Posterior cingulate gyrus (tissue), 11 donors: ENCODE measurements at places on chromosomes 13 and 19.

DNA sequence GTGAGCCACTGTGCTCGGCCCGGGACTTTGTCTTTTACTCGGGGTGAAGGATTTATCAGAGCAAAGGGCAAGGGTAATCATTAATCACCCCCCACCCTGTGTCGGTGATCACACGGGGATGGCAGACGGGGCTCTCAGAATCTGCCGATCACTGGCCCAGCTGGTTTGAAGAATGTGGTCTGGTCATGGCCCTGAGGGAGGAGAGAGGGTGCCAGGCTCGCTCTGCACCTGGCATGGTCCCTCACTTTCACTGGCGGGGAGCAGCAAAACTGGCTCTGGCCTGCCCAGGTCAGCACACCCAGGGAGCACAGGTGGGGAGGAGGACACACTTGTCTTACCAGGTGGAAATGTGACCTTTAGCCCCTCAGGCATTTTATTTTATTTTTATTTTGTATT is 10.2 kb downstream of the REEP6 start:
- DNase-seq = no peak

- no peak for DNase-seq
Measured at GRCh38 chr13:25860265-25860664, 191.6 kb downstream of the SHISA2 start.

DNA sequence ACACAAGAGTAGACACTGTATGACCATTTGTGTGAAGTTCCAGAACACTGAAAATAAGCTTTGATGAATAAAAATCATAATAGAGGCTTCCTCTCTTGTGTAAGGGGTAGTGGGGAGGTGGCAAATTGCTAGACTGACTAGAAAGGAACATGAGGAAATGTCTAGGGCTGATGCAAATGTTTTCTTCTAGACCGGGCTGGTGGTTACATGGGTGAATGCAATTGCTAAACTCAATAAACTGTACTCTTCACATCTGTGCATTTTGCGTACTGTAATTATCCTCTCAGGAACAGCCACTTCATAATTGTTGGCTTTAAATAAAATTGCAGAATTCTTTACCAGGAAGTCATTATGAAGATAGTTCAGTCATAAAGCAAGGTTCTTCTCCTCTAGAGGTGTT is 5.2 kb upstream of the KBTBD7 start:
- no peak for DNase-seq

DNA sequence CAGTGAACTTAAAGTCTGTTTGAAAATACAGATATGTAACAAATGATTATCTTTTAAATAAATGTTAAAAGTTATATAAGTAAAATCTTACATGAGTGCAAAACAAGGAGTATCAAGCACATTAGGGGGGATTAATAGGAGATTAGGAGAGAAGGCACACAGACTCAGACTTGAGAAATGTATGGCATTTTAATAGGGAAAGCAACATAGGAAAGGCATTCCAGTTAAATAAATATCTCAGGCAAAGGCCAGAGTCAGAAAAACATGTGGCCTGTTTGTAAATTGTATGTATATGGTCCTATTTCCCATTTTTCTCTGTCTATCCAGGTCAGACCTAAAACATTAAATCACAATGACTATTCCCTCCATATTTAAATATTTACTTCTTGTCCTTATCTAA is 462.7 kb downstream of the GPC6 start:
- DNase-seq = no peak

DNA sequence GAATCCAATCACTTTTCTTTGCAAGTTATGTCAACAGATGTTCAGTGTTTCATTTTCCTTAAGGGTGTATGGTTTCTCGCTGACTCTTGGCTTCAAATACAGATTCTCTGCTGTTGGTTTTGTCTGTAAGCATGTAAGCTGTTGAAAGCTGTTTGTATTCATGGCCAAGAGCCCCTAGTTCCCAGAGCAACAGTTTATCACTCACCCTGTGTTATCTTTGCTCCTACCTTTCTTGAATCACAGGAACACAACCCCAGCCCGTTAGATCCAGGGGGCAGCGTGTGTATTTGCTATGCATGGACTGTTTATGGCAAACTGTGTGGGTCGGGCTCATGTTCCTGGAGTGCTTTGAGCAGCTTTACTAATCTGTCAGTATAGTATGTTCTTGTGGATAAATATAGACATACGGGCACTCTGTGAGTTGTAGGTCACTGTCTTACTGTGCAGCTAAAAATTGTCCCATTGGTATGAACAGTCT is 28.9 kb downstream of the FRY start:
- no peak for DNase-seq

DNA sequence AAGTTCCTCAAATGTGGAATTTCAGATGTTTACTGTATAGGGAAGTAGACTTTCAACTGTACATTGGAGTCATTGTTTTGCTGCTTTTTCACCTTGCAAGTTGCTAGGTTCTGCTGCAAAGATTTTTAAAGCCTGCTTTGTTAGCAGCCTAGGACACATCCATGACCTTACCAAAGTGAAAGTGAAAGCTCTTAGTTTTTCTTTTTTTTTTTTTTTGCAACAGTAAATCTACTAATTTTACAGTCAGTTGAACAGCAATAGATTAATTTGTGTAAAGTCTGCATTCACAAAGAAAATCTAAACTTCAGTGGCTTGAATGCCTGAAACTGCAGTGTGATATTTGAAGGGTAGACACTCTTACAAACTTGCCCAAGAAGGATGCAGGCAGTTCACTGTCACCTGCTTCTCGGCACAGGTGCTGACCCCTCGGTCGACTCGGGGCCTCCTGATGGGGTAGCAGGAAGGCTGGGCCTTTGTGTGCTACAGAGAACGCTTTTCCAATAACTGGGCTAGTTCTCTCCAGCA is 5.0 kb upstream of the MTIF3 start:
- DNase-seq = no peak

- no peak for DNase-seq
Measured at GRCh38 chr19:49327878-49328544, 3.0 kb upstream of the SLC6A16 start.

DNA sequence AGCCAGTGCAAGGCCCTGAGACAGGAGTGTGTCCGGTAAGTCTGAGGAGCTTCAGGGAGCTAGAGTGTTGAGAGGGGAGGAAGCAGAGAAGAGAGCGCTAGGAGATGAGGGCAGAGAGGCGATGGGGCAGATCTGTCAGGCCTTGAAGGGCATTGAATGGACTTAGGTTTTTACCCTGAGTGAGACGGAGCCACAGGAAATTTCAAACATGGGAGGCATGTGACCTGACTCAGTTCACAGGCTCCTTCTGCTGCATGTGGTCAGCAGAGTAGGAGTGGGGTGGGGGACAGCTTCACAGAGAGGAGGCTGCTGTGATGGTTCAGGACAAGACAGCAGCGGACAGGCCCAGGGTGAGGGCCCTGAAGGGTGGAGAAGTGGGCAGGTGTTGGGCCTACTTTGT is 2.5 kb upstream of the FAM98C start:
- no peak for DNase-seq

GRCh38 chr13:93953841-93954240 is 525.6 kb downstream of the DCT start:
- DNase-seq = no peak

DNA sequence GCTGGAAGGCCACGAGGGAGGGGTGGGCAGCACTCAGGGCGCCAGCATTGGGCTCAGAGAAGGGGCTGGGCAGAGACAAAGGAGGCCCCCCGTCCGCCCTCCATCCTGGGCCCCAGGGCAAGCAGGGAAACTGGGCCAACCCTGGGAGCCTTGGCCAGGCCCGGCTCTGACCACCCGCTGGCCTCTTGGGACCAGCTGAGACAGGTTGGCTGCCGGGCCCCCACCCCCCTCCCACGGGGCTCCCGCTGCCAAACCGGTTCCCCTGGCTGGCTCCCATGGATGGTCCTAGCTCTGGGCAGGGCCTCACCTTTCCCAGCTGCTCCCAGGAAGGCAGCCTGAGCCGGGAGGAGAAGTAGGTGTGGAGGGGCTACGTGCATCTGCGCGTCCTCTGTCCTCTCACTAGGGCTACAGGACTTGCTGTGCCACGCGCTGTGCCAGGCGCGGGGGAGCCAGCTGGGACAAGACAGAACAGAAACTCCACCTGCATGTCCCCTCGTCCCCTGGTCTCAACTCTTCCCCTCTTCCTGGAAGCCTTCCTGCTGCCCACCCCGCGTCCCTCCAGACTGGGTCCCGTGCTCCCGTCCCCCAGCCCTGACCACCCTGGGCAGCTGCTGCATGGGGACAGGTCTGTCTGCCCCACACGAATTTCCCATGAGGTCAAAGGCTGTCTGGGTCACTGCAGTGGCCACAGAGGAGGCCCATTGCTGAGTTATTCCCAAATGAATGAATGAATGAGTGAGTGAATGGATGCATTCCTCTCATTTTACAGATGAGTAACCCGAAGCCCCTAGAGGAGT is 29.1 kb upstream of the NCCRP1 start:
- DNase-seq = no peak

DNA sequence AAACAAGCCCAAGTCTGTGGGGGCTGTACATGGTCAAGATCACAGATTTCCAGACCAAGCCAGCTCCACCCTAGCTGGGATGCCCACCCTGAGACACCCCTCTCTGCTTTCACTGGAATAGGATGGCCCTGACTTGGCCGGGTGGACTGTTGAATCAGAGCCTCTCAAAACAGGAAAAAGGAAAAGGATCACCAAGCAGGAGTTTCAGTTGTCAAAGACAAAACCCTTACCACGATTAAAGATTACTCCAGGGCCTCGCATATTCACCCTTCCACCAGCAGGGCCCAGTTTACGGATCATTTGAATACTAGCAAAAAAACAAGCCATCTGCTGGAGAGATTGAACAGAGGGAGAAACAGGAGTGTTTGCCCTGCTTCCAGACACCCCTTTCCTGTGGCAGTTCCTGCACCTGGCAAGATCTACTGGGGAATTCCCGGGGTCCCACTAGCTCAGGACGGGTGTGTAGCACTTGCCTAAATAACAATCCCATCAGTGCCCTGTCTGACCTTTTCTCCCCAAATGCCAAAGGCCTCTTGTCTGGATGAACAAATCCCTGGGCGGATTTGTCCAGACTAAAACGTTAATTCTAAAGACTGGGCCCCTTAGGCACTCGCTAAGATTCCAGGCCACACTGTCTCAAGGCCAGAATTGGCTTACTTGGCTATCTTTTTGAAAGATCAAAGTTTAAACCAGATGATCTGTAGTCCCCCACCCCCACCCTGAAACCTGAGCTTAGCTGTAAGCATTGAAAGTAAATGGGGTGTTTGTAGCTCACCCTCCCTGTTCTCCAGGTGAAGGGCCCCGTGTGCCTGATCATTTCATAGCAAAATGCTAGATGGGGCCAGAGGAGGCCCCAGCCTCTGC is 38.4 kb downstream of the ACTN4 start:
- DNase-seq = no peak

DNA sequence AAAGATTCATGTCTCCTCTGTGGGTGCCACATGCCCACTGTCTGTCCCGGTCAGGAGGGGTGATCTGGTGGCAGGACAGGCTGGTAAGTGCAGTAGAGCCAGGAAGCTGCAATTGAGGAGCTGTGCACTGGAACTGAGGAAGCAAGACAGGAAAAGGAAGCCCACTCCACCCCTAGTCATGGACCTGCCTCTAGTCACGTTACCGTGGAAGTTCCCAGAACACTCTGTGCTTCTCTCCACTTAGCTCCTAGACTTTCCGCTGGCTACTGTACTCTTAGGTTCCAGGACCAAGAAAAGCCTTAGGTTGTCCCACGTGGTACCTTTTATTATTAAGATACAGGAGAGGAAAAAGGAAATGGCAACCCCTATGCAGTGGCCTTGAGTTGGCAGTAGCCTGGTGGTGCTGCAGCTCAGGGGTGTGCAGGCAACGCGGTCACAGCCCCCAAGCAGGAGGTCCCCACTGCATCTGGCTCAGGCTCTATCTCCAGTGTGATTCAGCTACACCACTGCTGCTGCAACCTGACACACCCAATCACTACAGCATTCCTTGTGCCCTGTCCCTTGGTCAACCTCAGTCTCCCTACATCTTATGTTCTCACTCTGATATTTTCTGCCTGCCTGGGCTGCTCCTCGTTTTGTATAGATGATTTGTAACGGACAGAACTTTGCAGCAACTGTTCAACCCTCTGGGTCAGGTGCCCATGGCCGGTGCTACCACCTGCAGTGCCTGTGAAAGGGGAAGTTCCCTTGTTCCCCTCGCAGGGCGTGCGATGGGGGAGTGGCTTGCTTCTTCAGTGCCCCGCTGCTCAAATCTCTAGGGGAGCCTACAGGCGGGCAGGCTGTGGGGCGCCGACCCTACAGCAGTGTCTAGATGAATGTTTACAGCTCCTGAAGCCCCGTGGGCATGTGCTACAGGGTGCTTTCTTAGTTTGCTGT is 24.4 kb upstream of the GPR12 start:
- no peak for DNase-seq

GRCh38 chr19:47786566-47786965 is 8.1 kb downstream of the SELENOW start:
- no peak for DNase-seq

DNA sequence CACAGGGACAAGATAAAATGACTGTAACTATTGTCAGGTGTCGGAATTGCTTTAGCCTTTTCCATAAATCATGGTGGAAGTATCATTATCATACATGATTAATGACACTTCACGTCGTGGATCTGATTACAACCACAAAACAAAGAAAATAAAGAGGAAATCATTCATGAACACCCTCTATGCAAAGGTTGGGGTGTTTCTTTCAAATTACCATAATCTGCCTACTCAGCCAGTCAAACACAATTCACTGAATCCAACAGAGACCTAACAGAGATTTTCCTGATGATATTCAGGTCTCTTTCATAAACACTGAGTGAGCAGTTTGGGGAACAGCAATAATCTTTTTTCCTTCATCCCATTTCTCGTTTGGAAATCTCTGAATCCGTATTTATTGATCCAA is 625.6 kb downstream of the DCT start:
- DNase-seq = no peak

DNA sequence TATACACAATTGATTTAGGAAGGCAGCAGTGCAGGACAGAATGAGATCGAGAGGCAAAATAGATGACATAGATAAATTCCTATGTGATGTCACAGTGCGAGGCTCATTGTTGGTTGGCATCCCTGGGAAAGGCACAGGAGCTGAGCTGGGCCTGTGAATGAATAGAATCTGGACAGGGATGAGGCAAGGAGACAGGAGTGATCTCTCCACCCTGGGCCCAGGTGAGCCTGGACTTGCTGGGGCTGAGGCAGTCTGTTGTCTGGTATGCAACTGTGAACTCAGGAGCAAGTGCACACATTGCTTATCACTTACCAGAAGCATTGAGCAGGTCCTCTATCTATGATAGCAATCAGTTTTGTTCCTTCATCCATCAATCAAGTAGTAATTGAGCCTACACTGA is 48.2 kb upstream of the ESD start:
- DNase-seq = no peak

- DNase-seq = no peak
Measured at GRCh38 chr13:60258349-60258748, 94.6 kb upstream of the DIAPH3 start.
